NCI-H524 treated with DMSO at 0.1 percent for 48 hours (cell line): ENCODE measurements at places on chromosomes 4 and X.

- no peak for DNase-seq
Observed at GRCh38 chrX:499870-500364, 113.2 kb upstream of the PPP2R3B start.

DNA sequence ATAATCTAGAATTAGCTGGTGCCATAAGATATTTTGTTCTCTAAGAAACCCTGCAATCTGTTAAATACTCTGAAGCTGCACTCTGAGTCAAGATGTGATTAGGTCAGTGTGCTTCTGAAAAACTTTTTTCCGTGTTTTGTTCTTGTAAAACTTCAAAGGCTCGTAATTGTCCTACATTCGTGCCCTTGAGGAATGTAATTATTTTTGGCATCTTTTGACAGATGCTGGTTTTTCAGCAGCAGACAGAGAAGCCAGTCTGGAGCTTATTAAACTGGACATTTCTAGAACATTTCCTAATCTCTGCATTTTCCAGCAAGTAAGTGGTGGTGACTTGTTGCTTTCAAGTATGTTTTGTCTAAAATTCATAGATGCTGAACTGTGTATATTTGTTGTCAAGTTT, 36.8 kb upstream of the TADA2B start:
- no peak for DNase-seq

GRCh38 chr4:45346816-45347435, 620.6 kb upstream of the GNPDA2 start:
- DNase-seq: no peak

- DNase-seq: no peak
Observed at GRCh38 chr4:112916868-112917267, 132.6 kb upstream of the ANK2 start.

- no peak for DNase-seq
Observed at GRCh38 chr4:646460-646859, 21.1 kb downstream of the PDE6B start.

- DNase-seq: no peak
Observed at GRCh38 chr4:15162465-15163283, 160.4 kb downstream of the CPEB2 start.

GRCh38 chr4:8097721-8098345, 60.8 kb downstream of the ABLIM2 start:
- DNase-seq: no peak

DNA sequence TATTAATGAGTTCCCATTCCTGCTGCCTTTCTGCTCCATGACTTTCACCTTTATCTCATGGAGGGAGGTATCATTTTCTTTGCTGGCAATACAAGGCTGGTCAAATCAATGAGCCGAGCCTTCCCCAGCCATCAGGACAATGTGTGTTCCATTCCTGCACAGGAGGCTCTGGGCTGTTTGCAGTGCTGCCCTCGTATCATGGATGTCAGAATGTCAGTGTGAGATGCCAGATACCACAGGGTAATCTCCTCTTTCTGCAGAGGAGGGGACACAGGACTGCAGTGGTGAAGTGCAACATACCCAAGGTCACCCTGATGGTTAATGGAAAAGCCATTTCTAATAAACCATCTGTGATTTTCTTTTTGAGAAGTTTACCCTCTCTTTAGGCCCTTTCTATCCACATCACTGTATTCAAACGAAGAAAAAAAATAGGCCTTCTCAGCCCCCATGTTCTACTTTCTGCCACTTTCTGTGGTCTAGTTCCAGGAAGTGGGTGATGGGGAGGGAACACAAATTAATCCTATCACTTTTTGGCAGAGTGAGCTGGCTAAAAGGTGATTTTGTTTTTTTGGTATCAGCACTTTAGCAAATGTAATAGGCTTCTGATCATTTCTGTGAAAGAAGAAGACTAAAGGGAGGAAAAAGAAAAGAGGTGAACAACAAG, 490.2 kb upstream of the BOD1L1 start:
- DNase-seq: no peak

DNA sequence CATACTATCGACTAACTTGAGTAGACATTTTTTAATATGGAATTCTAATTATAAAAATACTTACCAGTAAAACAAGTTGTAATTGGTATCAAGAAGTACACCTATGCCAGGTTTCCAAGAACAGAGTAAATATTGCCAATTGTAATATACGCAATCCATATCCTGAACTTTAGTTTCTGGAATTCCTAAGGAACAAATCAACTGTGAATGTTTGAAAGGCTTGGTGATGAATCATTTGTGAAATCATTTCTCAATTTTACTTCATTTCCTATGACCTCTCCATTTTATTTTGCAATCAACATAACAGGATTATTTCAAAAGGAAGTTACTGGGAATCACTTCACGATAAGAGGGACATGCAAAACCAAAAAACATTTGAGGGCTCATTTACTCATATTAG, 3.7 kb downstream of the IL13RA2 start:
- DNase-seq: no peak
